ENCODE measurements at places on chromosomes 12 and 14. TPM values are rescaled to one million over a fixed set of nuclear protein-coding genes. Genes with fewer than 3 reads are reported as not detected.

DNA sequence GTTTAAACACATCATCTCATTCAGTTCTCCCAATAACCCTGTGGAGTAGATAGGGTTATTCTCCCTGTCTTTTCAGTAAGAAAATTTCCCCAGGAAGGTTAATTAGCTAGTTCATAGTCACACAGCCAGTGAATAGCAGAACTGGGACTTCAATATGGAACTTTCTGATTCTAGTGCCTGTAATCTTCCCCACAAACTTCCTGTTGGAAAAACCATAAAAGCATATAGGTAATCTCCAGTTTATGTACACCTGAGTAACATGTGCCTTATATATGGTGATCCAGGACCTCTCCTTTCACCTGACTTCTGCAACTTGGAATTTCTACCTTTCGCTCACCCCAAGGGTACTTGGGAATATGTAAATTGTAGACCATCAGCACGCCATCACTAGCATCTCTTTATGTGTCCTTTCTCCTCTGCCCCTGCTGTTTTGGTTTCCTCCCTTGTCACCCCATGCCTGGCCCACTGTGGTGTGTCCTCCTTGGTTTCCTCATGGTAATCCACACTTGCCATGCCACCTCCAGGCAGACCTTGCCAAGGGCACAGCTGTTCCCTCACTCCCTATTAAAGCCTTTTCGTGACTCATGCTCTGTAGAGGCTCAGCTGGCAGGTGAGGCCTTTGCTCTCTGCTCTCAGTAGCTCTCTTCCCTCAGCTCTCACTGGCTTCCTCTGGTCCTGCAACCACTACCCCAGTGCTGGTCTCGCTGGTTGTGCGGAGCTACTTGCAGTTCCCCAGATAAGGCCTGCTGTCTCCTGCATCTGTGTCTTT lies 16.7 kb downstream of the TBC1D30 start:
- DNase-seq: no peak

DNA sequence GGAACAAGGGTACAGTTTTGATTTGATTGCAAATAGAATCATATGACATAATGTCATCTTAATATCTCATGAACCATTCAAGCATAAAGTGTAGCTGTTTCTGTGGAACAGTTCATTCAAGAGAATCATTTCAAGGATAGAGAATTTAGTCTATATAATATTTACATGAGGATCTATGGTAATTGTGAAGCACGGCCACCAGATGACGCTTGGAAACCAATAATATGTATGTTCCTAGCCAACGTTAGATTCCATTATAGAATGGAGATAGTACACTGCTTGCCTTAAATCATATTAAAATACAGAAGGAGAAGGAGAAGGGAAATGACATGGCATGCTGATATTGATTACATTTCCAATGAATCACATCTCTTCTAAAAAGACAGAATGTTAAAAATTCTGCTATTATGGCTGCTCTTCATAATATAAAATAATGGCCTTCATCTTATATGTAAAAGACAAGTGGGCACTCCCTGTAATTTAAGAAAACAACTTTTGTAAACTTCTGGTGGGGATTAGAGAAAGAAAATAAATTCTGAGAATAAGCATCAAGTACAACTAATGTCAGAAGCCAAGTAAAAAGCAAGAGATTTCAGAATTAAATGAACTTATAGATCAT lies 351.0 kb downstream of the NAV3 start:
- DNase-seq: no peak

- no peak for DNase-seq
These were observed 321.4 kb upstream of the SEL1L start for GRCh38 chr14:81855007-81855406.

- DNase-seq: no peak
These were observed 235.0 kb downstream of the ATP23 start for GRCh38 chr12:58176296-58176869.

Gene RHEBL1
- total RNA-seq: 1.6 TPM
